ENCODE measurements at places on chromosomes 13 and 19.

- DNase-seq: no peak
These were observed 773.8 kb downstream of the GPC5 start for GRCh38 chr13:92172191-92172590.

- DNase-seq: no peak
These were observed 8.4 kb downstream of the PNMA8B start for GRCh38 chr19:46487178-46487801.

- DNase-seq: peak; percentile 25
These were observed 58.7 kb downstream of the DPY19L3 start for GRCh38 chr19:32464279-32464678.

DNA sequence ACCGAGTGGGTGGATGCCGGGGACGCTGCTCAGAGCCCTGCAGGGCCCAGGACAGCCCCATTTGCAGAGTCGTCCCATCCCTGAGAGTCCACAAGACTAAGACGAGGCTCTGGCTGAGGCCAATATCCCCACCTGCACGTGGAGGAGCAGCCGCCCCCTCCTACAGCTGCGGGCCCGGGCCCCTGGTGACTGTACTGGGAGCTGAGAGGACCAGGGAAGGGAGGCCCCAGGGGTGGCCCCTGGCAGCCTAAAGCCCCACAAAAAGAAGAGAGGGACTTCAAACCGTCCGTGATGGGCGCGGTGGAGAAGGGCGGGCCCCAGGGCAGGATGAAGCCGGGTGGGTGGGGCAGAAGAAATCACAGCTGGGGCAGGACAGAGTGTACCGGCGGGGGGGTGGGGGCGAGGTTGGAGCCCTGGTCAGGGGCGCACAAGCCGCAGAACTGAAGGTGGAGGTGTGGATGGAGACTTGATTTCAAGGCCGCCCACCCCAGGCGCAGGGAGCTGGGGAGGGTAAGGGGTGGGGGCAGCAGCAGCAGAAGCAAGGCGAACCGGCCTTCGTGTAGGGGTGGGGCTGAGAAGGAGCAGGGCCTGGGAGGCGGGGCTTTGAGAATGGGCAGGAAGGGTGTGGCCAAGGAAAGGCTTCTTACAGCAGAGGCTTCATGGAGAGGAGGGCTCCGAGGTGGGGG, 12.9 kb downstream of the CFD start:
- DNase-seq: peak; percentile 95

DNA sequence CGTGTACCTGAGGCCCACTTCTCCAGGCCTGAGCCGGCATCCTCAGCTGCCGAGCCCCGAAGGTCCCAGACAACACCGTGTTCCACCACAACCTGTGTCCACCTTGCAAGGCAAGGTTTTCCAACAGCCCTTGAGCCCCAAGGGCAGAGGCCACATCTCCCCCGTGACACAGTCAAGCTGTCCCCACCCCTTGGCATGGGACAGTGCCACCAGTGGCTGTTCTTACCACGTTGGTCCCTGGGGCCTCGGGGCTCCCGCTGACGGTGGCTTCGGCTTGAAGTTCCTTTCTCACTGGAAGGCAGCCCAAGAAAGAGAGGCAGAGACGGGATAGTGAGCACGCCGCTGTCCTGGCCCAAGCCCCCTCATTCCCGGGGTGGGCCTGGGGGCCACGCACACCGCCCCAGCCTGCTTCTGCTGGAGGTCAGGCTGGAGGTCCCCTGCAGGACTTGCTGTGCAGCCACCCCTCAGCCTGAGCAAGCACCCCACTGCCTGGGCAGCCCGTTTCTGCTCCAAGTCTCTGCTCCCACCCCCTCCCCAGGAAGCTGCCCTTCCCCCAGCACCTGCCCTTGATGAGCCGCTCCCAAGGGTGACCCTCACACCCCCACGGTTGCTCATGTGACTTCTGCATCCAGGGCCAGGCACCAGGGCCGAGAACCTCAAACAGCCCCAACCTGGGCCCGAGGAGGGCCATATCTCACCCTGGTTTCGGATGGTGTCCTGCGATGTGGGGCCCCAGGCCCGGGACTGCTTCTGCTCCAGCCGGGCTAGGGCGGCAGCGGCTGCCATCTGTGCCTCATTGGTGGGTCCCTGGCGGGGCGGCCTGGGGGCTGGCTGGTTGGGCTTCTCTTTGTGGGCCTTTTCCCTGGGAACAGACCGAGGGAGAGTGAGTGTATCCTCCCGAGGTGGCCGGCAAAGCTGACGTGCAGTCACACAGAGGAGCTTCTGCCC, 4.1 kb downstream of the UBXN6 start:
- no peak for DNase-seq
